ENCODE measurements at places on chromosomes 3 and 15.
A peak's percentile ranks its signal among the peaks of the same experiment; 100 is the strongest.

GRCh38 chr3:98095882-98096281 lies 8.9 kb downstream of the OR5AC2 start:
- no peak for DNase-seq

GRCh38 chr3:45464336-45465170 lies 76.2 kb downstream of the LARS2 start:
- DNase-seq = no peak

DNA sequence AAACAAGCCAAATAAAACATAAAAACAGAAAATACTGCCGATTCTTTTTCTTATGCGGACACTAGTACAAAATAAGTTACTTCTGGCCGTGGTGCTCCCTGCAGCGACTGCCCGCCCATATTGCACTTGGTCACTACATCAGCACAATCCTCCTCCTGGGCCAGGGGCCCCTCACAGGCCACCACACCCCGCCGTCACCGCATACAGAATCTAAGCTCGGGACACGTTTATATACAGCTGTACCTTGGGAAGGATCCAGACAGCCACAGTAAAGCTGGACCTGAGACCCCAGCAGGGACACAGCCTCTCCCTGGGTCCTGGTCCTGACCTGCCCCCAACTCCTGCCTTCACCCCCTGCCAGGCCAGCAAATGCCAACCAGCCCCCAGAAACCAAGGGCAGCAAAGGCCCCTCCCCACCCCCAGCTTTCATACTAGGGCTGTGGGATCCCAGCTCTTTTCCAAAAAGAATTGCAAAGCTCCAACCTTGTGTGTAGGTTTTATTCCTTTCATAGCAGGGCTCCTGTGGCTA lies 12.9 kb upstream of the DNAJB8 start:
- no peak for DNase-seq

- DNase-seq = no peak
Observed at GRCh38 chr15:91751611-91752010, 101.9 kb upstream of the SLCO3A1 start.

DNA sequence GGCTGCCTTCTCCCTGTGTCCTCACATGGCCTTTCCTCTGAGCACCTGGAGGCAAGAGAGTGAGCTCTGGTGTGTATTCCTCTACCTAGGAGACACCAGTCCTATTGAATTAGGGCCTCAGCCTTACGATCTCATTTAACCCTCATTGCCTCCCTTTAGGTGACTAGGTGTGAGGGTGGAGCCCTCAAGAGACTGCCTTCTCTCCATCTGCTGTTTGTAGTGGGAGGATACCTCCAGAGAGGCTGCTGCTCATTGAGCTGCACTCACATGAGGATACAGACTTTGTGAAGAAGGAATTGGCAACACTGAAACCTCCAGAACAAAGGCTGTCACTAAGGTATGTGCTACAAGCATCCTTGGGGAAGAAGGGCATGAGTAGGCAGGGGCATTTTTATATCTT lies at the start of gene CCR8:
Gene CCR8 (plus strand): TSS at position 217 of the 400 bp plus-strand sequence. CDS start 2,623 bp downstream, outside the sequence.
- DNase-seq = no peak

DNA sequence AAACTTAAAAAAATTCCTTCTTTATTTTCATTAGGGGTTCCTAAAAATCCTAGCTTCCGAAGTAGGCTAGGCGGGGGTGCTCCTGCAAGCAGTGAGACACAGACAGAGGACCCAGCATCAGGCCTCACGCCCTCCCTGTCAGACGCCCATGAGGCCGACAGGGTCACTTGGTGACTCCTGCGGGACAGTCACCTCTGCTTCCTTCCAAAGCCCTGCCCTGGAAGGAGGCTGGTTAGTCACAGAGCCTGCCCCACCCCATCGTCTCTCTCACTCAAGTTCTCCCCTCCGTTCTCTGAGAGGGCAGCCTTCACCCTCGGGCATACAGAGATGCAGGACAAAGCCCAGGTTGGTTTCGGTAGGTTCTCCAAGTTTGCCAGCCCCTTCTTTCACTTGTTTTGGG lies 38.6 kb downstream of the EHD4 start:
- DNase-seq = no peak

- no peak for DNase-seq
Observed at GRCh38 chr3:71523628-71524027, 59.9 kb downstream of the FOXP1 start.

DNA sequence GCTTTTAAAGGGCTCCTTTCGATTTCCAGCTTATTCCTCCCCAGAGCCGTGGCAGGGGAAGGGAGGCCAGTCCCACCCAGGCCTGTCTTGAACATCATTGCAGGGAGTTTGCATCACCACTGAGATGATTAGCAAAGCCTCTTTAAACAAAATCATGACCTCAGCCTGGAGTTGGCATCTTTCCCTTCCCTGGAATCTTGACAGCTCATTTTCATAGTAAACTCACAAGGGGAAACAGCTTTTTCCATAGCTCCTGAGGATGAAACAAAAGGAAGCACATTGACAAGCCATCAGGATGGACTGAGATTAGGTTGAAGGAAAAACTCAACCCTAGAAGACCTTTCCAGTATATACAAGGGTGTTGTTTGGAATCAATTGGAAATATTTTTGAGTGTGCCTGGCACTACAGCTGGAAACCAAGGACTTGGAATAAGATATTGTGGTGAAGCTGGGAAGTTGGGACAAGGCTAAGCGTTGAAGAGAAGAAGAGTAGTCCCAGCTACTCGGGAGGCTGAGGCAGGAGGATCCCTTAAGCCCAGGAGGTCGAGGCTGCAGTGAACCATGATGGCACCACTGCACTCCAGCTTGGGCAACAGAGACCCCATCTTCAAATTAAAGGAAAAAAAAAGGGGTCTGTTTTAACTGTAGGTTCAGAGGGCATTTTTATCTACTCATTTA lies 3.1 kb upstream of the LARP6 start:
- peak; percentile 95 for DNase-seq

DNA sequence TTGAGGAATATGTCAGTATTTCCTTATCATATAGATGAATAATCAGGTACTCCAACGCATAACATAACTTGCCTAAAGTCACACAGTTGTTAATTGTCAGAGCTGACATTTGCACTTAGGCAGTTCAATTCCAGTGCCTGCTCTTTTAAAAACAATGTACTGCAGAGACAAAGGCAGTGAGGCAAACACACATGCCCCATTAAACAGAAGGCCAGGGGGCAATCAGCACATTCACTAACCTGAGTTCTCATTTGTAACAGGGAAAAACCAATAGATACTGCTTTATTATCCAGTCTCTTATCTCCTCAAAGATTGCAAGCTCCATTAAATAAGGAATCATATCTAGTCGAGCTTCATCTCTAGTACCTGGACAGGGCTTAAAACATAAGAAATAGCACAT lies 1017.4 kb downstream of the SQOR start:
- DNase-seq = no peak

GRCh38 chr3:88810455-88810854 lies 297.0 kb upstream of the EPHA3 start:
- DNase-seq = peak; percentile 20

DNA sequence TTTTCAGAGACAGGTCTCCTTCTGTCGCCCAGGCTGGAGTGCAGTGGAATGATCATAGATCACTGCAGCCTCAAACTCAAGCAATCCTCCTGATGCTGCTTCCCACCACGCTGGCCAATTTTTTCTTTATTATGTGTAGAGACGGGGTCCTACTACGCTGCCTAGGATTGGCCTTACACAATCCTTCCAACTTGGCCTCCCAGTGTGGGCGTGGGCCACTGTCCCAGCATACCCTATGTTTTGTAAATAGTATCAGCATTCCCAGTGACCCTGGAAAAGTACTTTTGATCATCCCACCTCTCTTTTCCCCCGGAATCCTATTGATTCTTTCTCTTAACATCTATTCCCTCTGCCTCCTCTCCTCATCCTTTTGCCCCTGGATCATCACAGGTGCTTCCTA lies 36.9 kb downstream of the SLC28A2 start:
- DNase-seq = no peak

GRCh38 chr15:92113832-92114231 lies 260.3 kb downstream of the SLCO3A1 start:
- DNase-seq = no peak

GRCh38 chr3:125443923-125444322 lies 68.8 kb upstream of the ZNF148 start:
- peak; percentile 35 for DNase-seq

DNA sequence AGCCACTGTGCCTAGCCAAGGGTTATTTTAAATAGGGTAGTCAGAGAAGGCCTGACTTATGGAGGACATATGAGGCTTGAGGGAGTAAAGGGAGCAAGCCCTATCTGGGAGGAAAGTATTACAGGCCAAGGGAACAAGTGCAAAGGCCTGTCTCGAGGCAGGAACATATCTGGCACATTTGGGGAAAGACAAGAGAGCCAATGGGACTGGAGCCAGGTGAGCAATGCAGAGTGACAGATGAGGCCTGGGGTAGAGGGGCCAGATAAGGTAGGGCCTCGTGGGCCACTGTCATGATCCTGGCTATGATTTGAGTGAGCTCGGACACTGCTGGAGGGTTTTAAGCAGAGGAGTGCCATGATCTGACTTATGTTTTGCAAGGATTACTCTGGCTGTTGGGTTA lies 43.8 kb downstream of the DCP1A start:
- no peak for DNase-seq
